ENCODE measurements at places on chromosomes 5 and 9.

GRCh38 chr5:10213316-10213715, 36.4 kb downstream of the ATPSCKMT start:
- DNase-seq: no peak

- DNase-seq: no peak
Measured at GRCh38 chr5:102750151-102750834, 4.8 kb upstream of the PAM start.

- DNase-seq: no peak
Measured at GRCh38 chr9:124855944-124856765, 2.9 kb downstream of the WDR38 start.

DNA sequence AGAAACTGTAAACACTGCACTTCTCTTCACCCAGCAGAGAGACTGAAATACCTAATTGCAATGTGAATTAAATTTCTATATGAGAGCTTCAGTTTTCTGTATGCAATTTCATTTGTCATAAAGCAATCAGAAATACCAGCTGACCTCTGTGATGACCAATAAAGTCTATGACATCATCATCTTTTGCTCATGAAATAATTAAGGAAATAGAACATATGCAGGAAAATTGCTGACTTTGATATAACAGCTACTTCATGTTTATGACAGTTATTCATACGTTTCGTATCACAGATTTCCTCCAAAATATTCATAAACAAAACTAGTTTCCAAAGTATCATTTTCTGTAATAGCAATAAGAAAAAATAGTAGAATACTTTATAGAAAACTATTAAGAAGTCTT, 652.3 kb downstream of the SLCO4C1 start:
- no peak for DNase-seq

DNA sequence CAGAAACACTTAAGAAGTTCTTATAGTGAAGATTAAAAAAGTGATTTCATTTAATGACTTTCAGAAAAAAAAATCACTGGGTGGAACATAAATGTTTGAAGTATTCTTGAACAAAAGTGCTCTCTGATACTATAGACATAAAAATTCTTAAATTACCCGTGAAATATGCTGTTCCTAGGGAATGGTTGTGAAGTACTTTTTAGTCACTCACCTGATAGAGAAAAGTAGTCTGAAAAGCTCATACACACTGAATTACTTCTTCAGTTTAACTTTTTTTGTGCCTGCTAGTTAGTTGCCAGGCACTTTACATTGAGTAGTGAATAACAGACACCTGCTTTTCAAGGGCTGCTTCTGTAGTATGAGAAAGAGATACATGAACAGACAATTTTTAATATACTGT, 78.0 kb downstream of the SH3GL2 start:
- DNase-seq: no peak

- no peak for DNase-seq
Measured at GRCh38 chr9:137708590-137709284, 89.9 kb downstream of the EHMT1 start.

DNA sequence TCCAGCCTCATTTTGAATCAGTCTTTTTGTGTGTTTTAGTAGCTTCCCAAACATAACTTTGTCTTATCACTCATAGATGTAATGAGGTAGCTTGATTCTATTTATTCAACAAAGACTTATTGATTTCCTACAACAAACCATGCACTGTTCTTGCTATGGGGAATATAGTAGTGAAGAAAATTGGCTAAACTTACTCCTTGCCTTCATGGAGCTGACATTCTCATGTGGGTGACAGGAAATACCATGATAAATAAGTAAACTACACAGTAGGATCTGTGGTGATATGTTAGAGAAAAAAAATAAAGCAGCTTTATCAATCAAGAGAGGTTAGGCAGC, 255.7 kb upstream of the TNC start:
- DNase-seq: no peak

- DNase-seq: no peak
Measured at GRCh38 chr9:130530938-130531337, 48.4 kb upstream of the FUBP3 start.

GRCh38 chr9:106441283-106441682, 421.7 kb upstream of the ZNF462 start:
- DNase-seq: no peak

DNA sequence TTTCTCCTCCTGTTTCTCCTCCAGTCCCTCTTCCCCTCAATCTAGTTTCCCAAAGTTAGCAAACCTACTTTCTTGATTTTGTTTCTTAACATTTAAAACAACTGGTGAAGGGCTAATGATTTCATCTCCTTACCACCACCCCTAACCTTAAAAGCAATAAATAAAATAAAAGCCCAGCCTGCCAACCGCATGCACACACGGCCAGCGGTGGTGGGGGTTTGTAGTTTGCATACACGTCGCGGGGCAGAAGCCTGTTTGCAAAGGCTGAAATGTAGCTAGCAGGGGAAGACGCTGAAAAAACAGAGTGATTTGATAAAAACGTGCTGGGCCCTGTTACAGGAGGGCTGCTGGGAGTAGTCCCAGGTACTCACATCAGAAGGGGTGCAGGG, 1.9 kb upstream of the DMRT2 start:
- no peak for DNase-seq

GRCh38 chr5:147673266-147673665, 109.3 kb downstream of the JAKMIP2 start:
- DNase-seq: no peak

GRCh38 chr5:91122651-91123050, 260.5 kb downstream of the ARRDC3 start:
- no peak for DNase-seq

GRCh38 chr5:132064140-132064539, 3.7 kb downstream of the IL3 start:
- no peak for DNase-seq

- DNase-seq: no peak
Measured at GRCh38 chr5:156327296-156327695, 332 bp downstream of the SGCD start.

DNA sequence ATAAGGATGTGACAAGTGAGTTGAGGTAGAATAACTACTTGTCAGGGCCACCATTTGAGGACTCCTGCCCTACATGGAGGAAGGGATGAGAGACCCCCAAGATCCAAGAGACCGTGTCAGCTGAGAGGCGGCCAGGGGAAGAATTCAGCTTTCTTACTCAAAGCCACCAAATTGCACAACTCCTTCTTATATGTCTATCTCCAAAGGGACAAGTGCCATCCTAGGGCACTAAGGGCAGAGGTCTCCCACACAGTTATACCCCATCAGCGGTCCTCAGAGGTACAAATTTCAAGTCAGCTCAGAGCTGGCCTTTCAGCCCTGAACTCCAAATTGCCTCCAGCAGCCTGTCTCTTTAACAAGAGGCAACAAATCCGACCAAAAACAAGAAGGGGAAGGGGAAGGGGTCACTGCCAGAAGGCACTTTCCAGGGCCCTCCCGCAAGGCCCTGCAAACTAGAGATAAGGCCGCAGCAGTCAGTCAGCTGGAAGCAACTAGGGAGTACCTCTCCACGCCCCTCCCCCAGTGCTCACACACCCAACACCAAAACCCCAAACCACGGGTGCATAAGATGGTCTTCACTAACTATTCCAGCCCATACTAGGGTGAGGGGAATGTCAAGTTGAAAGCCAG, 6.1 kb upstream of the STOML2 start:
- DNase-seq: no peak

- DNase-seq: no peak
Measured at GRCh38 chr9:129822898-129823541, 916 bp downstream of the TOR1A start.

DNA sequence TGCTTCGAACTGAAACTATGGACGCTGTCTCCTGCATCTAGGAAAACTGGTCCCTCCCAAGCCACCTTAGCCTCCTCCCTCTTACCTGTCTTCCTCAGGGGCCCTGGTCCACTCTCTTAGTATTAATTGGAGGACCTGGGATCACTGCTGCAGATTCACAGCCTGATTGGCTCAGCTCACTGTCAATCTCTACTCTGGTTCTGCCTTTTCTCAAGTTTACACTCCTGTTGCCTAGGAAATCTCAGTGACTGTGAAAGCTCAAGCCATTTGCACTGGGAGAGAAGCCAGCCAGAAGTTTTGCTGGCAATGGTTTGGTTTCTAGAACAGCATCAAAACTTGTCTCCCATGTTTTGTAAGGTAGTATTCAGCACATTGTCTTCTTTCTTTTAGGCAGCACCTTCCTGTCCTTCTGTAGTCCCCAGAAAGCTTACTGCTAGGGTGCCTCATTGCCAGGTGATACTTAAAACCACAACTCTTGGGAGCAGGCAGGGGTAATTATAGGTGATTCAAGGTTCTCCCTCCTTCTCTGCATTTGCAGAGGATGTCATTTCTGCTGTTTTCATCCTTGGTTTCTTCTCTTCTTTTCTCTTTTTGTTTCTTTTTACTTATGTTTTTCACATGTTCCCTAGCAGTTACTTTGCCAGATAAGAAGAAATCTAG, at the start of gene CAPSL:
Gene CAPSL, minus strand, starts transcription at position 55 of the 660 bp plus-strand sequence. CDS start 17,502 bp downstream, outside the sequence.
- no peak for DNase-seq

- DNase-seq: no peak
Measured at GRCh38 chr5:81388169-81388568, 5.8 kb downstream of the ACOT12 start.

- no peak for DNase-seq
Measured at GRCh38 chr5:24497145-24497544, 147.6 kb downstream of the CDH10 start.

DNA sequence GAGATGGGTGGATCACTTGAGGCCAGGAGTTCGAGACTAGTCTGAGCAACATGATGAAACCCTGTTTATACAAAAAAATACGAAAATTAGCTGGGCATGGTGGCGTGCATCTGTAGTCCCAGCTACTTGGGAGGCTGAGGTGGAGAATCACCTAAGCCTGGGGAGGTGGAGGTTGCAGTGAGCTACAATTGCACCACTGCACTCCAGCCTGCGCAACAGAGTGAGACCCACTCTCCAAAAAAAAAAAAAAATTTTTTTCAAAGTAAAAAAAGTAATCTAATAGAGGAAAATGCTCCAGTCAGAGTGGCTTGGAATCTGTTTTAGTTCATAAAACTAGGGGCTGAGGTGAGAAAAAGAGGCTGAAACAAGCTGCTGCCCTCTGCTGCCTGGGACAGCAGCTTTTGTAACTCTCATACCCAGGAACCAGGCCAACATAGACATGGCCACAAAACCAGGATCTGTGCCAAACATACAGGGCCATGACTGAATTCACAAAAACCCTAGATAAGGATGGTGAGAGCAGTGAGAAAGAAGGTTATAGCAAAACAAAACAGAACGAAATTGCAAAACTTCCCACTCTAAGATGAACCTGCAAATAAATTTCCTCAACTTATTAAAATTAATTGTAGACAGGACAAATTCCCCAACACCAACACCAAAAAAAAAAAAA, 13.1 kb upstream of the DCAF12 start:
- no peak for DNase-seq

DNA sequence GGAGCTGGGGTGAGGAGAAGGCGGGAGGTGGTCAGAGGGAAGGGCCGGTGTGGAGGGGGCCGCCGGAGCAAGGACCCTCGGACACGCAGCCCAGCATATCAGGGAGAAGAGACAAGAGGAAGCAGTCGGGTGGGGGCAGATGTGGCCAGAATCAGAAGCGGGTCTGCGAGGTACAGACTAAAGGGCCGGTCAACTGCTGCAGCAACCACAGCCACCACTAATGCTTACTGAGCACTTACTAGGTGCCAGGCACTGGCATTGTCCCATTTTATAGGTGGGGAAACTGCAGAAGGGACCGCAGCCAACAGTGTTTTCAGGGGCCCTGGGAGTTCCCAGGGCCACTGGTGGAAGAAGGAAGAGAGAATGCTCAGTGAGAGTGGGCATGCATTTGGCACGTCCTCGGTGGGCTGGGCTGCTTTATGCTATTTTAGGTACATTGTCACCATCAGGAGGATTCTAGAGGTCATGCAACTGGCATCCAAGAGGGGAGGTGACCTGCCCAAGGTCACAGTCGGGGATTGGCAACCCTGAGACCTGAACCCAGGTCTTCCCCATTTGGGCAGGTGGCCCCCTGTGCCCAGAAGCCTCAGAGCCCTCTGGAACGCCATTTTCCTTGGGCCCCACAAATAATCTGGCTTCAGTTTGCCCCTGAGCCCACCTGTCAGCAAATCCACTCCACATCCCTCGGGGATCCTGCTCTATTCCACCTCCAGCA, 53.4 kb downstream of the DUSP1 start:
- no peak for DNase-seq

DNA sequence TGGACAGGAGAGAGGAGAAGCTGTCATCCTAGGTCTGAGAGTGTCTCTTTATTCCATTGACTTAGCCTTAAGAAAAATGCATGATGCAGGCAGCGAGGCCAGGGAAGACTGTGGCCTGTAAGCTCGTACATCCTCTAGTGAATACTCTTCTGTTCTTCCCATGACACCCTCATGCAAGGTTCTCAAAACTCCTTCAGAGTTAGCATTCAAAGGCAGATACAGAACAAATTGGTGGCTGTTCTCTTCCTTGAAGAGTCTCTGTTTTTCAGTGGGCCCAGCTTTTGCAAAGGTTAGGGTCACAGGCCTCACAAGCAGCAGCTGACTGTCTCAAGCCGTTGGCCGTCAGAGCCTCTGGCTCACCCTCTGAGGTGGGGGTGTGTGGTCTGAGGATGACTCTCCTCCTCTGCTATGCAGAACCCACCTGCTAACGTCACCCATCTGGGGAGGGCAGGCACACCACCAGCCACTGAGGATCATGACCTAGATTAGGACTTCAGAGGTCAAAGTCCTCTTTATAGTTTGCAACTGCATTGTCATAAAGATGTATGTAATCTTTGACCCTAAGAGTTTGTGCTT, 15.1 kb downstream of the ADCY2 start:
- no peak for DNase-seq
